ENCODE measurements at places on chromosomes 6 and 20. TPM values are rescaled to one million over a fixed set of nuclear protein-coding genes. Genes with fewer than 3 reads are reported as not detected.

The GUCA1A gene
- not detected for total RNA-seq

The FAM8A1 gene
- 3.8 TPM for total RNA-seq

The TNXB gene
- total RNA-seq = 0.42 TPM

The KIF6 gene
- 0.50 TPM for total RNA-seq

The TP53TG5 gene
- total RNA-seq = not detected

The ECT2L gene
- total RNA-seq = not detected

Measured in A549 treated with GW870086 at 1 μM for 4 hours (cell line).